CD8-positive, alpha-beta T cell (primary cell): ENCODE measurements at places on chromosomes 5 and 9.

GRCh38 chr5:1519631-1520210 is 4.0 kb downstream of the LPCAT1 start:
- DNase-seq = no peak

DNA sequence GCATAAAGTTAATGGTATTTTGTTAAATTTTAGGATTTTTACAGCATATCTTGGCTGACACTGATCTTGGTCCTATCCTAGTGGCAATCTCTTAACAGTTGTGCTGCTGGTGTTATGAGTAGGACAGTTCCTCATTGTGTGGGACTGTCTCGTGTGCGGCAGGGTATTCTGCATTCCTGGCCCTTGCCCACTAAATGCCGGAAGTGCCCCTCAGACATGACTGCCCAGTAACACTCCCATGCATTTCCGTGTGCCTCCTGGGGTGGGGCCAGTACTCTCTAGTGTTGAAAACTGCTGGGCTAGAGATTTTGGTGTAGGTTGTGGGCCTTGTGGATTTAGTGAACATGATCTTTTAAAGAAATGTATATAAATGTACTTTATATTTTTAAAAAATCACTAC is 227.1 kb upstream of the DMRT1 start:
- no peak for DNase-seq

DNA sequence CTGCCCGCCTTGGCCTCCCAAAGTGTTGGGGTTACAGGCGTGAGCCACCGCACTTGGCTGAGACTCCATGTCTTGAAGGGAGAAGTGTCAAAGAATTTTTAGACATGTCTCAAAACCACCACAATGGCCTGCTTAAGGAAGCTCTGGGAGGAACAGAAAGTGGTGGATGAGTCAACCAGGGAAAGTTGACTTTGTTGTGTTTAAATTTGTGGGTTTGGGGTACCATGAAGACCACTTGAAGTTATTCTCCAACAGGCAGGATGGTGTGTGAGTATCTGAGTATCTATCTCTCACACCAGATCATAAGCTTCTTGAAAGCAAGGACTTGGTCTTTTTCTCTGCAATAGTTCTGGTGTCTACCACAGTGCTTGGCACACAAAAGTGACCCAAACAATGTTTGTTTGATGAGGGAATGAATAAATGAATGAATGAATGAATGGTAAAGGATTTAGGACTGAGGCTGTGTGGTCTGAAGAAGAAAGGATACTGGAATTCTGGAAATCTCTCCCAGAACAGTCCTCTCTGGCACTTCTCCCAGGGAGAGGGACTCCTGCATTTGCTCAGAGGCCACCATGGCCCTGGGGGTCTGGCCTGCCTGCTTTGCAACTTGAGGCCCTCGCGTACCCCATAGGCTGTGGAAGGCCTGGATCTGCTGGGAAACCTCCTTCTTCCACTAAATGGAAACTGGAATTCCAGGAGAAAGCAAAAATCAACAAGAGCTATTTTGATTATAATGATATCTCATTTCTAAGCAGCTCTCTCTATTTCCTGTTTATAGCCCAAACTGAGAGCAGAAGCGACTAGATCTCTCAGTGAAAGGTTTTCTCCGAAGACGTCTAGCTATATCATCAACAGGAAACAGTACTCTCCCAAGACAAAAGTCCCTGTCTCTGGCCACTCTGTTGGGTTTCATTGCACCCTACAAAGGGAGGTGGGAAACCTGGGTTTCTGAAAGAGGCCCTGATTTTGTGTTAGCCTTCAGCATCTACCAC is 187.9 kb downstream of the PALM2AKAP2 start:
- no peak for DNase-seq

- no peak for DNase-seq
These were observed 40.7 kb upstream of the PPP2R2B start for GRCh38 chr5:146919304-146919703.

GRCh38 chr5:5437227-5438172 is 15.0 kb downstream of the ICE1 start:
- DNase-seq = no peak

DNA sequence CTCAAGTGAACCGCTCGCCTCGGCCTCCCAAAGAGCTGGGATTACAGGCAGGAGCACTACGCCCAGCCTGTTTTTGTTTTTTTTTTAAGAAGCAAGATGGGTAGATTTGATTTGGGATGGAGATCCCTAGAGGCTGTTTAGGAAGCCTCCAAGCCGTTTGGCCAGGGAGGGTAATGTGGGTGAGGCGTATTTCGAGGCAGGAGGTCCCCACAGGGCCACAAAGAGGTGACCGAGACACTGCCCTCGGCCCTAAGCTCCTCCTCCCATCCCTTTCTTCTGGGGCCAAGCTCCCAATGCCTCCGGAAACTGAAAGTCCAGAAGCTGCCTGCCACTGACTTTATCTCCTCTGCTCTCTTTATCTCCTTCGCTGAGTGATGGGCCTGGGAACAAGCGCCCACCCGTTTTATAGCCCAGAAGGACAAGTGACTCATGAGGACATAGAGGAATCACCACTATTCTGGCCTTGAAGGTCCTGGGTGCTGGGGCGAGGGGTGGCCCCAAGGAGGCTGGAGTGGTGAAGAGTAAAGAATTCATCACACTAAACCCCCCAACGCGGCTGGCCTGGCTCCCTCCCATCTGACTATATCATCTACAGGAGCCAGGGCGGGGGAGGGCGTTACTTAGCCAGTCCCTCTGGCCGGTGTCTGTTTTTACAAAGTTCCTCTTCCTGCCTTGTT is 2.0 kb upstream of the RALGDS start:
- DNase-seq = no peak

DNA sequence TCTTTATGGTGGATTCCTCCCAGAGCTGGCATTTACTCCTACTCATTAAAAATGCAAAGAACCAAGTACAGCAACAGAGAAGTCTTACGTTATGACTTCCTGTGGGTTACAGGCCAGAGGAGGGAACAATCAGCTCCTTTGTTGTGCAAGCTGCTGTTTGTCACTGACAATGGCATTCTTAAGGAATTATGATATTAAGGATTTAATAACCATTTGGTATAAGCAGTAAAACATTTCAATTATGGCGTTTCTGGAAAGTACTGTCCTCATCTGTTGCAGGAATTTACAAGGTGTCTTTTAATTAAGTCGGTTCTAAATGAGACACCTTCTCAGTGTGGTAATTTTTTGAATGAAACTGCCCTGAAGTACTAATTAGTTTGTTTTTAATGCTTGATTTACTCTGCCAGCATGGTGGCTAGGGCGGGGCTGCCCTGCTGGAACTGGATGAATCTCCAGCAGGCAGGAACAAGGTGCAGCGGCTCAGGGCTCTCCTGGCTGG is 49.1 kb upstream of the VDAC1 start:
- no peak for DNase-seq

- no peak for DNase-seq
These were observed 181.8 kb downstream of the DTWD2 start for GRCh38 chr5:118806571-118806970.

DNA sequence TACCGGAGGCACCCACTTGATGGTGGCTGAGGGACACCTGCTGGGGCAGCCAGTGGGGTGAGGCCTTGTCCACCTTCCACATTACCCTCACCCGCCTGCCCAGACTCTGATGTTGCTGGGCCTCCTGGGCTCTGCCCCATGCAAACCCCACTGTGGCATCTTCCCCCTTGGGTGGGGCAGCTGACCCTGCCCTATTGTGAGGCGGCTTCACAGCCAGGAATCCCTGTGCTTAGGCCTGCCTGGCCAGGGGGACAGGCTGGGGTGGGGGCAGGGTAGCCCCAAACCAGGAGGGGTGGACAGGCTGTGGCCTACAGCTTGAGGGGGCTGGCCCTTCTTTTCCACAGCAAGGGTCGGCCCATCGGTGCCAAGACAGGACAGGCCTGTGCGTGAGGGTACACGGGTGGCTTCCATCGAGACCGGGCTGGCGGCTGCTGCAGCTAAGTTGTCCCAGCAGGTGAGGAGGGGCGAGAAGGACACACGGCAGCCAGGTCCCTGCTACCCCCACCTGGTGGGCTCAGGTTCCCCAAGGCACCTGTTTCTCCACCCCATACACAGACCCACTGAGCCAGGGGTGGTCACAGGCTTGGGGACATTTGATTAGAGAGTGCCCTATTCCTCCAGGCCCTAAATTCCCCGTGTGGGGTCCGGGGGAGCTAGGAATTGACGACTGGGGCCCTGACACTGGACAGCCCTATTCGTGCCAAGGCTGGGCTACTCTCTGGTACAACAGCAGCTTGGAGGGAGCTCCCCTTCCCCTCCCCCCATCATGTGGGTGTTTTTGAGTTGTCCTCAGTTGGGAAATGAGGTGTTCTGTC is 99.2 kb downstream of the PHF2 start:
- peak; percentile 40 for DNase-seq

GRCh38 chr9:90793729-90794128 is 7.9 kb upstream of the SYK start:
- DNase-seq = no peak

- no peak for DNase-seq
These were observed 144.9 kb downstream of the FGF1 start for GRCh38 chr5:142540922-142541422.

DNA sequence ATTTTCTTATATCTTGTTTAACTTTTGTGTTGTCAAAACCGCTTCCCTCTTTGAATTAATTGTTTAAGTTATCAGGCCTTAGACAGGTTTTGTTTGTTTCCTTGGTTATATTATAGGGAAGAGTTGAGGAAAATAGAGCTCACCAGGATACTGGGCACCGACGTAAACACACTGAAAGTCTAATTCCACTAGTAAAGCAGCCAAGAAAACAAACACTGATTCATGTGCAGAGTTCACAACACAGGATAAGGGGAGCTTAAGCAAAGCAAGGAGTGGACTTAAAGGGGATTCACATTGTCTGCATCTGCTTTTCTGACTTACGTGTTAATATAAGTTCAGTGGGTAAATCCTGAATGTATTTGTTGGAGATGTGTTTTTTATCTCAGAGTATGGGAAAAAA is 139.0 kb upstream of the CDH6 start:
- no peak for DNase-seq

GRCh38 chr5:143509758-143510221 is 106.3 kb upstream of the NR3C1 start:
- no peak for DNase-seq

- no peak for DNase-seq
These were observed 12.4 kb downstream of the GZMK start for GRCh38 chr5:55036477-55036876.

DNA sequence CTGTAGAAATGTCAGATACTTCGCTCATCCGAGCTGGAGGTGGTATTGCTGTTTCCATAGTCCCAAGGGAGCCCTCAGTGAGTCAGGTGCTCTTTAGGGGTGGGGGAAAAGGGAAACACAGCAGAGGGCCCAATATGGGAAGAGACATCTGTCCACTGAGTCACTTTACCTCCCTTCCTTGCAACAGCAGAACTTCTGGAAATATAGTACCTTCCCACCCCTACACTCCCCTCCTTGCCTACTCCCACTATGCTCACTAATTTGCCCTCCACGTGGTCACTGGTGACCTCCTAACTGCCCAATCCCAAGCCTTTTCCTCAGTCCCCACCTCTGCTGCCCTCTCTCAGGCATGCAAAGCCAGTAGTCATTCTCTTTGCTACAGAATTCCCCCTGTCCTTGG is 1.9 kb downstream of the HK3 start:
- DNase-seq = no peak

GRCh38 chr9:110543631-110544051 is 35.9 kb downstream of the SVEP1 start:
- DNase-seq = no peak

- no peak for DNase-seq
These were observed 170.9 kb upstream of the TBCA start for GRCh38 chr5:77947041-77947428.

DNA sequence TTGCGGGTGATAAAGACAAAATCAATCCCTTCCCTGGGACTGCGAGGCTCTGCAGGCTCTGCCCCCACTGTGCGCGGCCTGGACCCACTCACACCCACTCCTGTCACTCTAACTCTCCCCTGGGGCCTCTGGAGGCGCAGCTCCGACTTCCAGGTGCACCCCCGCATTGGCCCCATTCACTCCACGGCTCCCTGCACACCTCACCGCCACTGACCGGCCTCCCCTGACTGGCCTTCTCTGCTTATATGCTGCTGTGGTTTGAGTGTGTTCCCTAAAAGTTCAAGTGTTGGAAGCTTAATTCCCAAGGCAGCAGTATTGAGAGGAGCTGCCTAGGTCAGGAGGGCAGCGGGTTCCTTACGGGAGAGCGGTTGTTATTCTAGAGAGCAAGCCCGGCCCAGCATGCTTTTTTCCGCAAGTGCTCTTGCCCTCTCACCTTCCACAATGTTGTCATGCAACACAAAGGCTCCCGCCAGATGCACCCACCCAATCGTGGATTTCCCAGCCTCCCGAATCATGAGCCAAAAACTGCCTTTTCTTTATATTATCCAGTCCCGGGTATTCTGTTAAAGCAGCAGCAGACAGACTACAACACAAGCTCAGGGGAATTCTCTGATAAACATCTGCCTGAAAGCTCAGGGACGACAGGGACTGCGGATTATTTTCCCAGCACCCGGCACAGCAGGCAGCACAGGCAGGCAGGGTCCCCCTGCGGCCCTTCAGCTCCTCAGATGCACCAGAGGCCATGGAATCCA is 73.5 kb upstream of the LRRTM2 start:
- DNase-seq = no peak

DNA sequence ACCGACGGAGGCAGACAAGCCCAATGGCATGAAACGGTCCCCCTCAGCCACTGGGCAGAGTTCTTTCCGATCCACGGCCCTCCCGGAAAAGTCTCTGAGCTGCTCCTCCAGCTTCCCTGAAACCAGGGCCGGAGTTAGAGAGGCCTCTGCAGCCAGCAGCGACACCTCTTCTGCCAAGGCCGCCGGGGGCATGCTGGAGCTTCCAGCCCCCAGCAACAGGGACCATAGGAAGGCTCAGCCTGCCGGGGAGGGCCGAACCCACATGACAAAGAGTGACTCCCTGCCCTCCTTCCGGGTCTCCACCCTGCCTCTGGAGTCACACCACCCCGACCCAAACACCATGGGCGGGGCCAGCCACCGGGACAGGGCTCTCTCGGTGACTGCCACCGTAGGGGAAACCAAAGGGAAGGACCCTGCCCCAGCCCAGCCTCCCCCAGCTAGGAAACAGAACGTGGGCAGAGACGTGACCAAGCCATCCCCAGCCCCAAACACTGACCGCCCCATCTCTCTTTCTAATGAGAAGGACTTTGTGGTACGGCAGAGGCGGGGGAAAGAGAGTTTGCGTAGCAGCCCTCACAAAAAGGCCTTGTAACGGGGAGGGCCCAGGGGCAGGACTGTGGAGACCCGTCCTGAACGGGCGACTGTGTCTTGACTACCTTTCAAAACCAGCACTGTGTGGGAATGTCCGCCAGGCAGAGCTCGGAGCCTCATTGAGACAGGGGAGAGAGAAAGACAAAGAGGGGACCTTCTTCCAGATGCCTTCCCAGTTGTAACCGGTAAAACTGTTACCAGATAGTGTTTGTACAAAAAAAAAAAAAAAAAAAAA is 29.9 kb downstream of the CD180 start:
- peak; percentile 32 for DNase-seq

- DNase-seq = no peak
These were observed 15.7 kb upstream of the AQP7 start for GRCh38 chr9:33418090-33418489.

- no peak for DNase-seq
These were observed 10.5 kb downstream of the PSD2 start for GRCh38 chr5:139806111-139806510.

DNA sequence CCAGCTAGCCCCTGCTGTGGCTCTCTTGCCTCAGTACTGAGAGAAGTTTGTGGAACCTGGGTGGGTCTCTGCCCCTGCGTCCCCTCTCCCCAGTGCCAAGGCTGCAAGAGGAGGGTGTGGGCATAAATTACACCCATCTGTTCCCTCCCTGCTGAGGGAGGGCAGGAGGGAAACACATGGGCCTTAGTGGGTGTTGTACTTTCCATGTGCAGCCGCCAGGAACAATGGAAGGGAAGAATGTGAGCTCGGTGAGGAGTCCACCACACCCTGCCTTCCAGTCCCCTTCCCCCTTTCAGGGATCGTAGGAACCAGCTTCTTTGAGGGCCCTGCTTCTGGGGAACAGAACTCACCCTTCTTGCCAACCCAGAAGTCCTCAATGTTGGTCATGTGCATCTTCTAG is 138.2 kb upstream of the KLF4 start:
- no peak for DNase-seq
